ENCODE measurements at places on chromosomes 12 and 14. TPM values are rescaled to one million over a fixed set of nuclear protein-coding genes. Genes with fewer than 3 reads are reported as not detected.

DNA sequence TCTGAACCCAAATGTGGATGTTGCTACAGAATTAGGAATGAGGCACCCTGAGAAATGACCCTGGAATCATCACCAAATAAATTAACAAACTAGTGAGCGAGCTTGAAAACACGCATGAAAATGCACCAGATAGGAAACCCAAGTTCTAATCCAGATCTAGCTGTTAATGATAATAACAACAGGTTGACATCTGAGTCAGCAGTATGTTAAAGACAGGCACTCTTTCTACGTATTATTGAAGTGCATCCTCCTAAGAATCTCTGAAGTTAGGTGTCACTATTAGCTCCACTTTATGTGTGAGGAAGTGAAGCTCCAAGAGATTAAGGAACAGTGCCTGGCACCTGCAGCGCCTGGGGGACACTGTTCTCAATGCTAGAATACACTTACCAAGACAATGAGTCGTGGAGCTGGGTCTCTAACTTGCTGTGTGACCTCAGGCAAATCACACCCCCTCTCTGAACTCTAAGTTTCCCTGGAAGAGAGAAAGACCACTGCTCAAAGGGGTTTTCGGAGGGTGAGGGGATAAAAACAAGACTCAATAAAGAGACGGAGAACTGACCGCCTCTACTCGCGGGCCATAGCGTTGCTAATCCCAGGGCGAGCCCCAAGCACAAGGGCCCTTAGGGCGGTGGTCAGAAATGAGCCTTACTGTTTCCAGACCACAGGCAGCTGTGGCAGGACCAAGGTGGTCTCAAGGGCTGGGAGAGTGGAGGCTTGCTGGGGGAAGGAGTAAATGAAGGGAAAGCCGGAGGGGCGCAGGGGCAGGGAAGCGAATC, 2.1 kb downstream of the SLC6A12 start:
- H3K4me1 ChIP-seq: no peaks in the 10 kb centered on the region
- DNase-seq: no peak
- no peaks in the 10 kb centered on the region for H3K27me3 ChIP-seq
- no peaks in the 10 kb centered on the region for H3K36me3 ChIP-seq
- no peak overlapping the region for H3K4me3 ChIP-seq

GRCh38 chr12:116806845-116807440, 68.8 kb downstream of the RNFT2 start:
- H3K27me3 ChIP-seq: no peaks in the 10 kb centered on the region
- no peaks in the 10 kb centered on the region for H3K4me1 ChIP-seq
- H3K27ac ChIP-seq: no peak overlapping the region
- H3K36me3 ChIP-seq: no peaks in the 10 kb centered on the region
- DNase-seq: no peak
- H3K4me3 ChIP-seq: no peak overlapping the region

- H3K27ac ChIP-seq: peak overlapping the region; percentile 92
- H3K27me3 ChIP-seq: no peaks in the 10 kb centered on the region
- peaks cover 2% of the 10 kb centered on the region for H3K4me1 ChIP-seq
- DNase-seq: peak; percentile 47
- H3K4me3 ChIP-seq: peak overlapping the region; percentile 17
Measured at GRCh38 chr14:56005191-56006053, 112.8 kb upstream of the PELI2 start.

- H3K4me1 ChIP-seq: no peaks in the 10 kb centered on the region
- H3K27ac ChIP-seq: no peak overlapping the region
- no peaks in the 10 kb centered on the region for H3K27me3 ChIP-seq
Measured at GRCh38 chr12:120599672-120600552, 18.7 kb upstream of the POP5 start.

- no peak overlapping the region for H3K4me3 ChIP-seq
- DNase-seq: no peak
- H3K36me3 ChIP-seq: no peaks in the 10 kb centered on the region
- H3K27ac ChIP-seq: no peak overlapping the region
- H3K4me1 ChIP-seq: no peaks in the 10 kb centered on the region
Measured at GRCh38 chr14:35161231-35161630, 38.9 kb downstream of the PRORP start.

GRCh38 chr14:77508876-77509275, 10.3 kb upstream of the ISM2 start:
- no peak overlapping the region for H3K27ac ChIP-seq
- no peak for DNase-seq
- no peaks in the 10 kb centered on the region for H3K4me1 ChIP-seq
- no peaks in the 10 kb centered on the region for H3K27me3 ChIP-seq
- H3K36me3 ChIP-seq: no peaks in the 10 kb centered on the region

GRCh38 chr12:117854339-117855012, 114.3 kb downstream of the KSR2 start:
- DNase-seq: no peak
- no peaks in the 10 kb centered on the region for H3K27me3 ChIP-seq
- H3K4me1 ChIP-seq: no peaks in the 10 kb centered on the region
- no peak overlapping the region for H3K27ac ChIP-seq
- H3K4me3 ChIP-seq: no peak overlapping the region

GRCh38 chr12:4932576-4932975, 22.9 kb downstream of the KCNA1 start:
- no peaks in the 10 kb centered on the region for H3K4me1 ChIP-seq
- no peak overlapping the region for H3K27ac ChIP-seq
- H3K27me3 ChIP-seq: no peaks in the 10 kb centered on the region
- no peak for DNase-seq

Gene SLC39A2
- not detected for total RNA-seq

Gene RNASE7
- not detected for total RNA-seq
